B cell (primary cell): ENCODE measurements at places on chromosomes 6 and 20. TPM values are rescaled to one million over a fixed set of nuclear protein-coding genes. Genes with fewer than 3 reads are reported as not detected.

DNA sequence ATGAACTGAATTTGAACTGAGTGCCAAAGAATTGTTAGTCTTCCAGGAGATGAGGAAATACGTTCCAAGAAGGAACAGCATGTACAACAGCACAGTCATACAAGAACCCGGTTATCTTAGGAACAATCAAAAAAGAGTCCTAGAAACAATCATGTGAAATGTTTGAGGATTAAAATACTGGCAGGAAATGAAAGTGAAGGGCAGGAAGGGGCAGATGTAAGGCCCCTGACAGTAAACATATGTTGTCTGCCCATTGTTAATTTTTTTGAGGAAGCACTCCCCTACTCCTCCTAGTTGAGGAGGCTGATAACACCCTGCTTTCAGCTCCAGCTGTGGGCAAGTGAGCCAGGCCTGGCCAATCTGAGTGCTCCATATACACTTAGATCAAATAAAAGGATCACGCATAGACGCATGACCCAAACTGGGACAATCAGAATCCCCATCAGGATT is 220.9 kb downstream of the HACE1 start:
- DNase-seq = no peak

Gene GCNT2
- polyA plus RNA-seq = 5.9 and 6.8 TPM in 2 replicates

Gene NOTCH4
- 6.3 and 11.5 TPM in 2 replicates for polyA plus RNA-seq

Gene DDX43
- polyA plus RNA-seq = 2.1 and 2.6 TPM in 2 replicates

Gene RAET1G
- polyA plus RNA-seq = not detected in 2 replicates
